ENCODE measurements at places on chromosomes 16 and 17. TPM values are rescaled to one million over a fixed set of nuclear protein-coding genes. Genes with fewer than 3 reads are reported as not detected.

The C16orf54 gene
- total RNA-seq = 259 TPM

The FOXF1 gene
- not detected for total RNA-seq

The PPM1E gene
- total RNA-seq = not detected

The MYO15A gene
- 1.4 TPM for total RNA-seq

The RASD1 gene
- total RNA-seq = 1.4 TPM

The BCL6B gene
- total RNA-seq = not detected

The G6PC1 gene
- not detected for total RNA-seq

The ZNF423 gene
- not detected for total RNA-seq

The KRTAP2-1 gene
- total RNA-seq = not detected

The PITPNM3 gene
- 0.31 TPM for total RNA-seq

The KRTAP3-1 gene
- not detected for total RNA-seq

- peaks cover 5% of the 10 kb centered on the region for H3K27me3 ChIP-seq
- H3K4me3 ChIP-seq = no peak overlapping the region
- no peak overlapping the region for H3K27ac ChIP-seq
- DNase-seq = no peak
Measured at GRCh38 chr17:31820691-31821435, 38.2 kb downstream of the COPRS start.

DNA sequence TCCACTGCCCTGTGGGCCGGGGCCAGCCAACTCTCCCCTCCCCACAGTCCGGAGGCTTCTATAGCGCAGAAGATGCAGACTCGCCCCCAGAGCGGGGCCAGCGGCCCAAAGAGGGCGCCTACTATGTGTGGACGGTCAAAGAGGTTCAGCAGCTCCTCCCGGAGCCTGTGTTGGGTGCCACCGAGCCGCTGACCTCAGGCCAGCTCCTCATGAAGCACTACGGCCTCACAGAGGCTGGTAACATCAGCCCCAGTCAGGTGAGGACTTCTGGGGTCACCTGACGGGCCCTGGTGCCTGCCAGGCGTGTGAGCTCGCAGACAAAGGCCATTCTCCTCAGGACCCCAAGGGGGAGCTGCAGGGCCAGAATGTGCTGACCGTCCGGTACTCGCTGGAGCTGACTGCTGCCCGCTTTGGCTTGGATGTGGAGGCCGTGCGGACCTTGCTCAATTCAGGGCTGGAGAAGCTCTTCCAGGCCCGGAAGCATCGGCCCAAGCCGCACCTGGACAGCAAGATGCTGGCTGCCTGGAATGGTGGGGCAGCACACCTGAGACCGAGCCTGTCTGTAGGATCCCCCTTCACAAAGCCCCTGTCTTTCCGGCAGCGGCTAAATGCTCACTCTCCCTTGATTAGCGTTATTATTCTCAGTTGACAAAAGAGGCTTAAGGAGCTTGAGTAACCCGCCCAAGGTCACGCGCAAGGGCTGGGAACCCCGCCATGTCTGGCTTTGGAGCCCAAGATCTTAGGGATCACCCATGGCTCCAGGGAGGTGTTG, 3.9 kb downstream of the SPATA20 start:
- peaks cover 5% of the 10 kb centered on the region for H3K4me1 ChIP-seq
- peaks cover 2% of the 10 kb centered on the region for H3K36me3 ChIP-seq
- no peak overlapping the region for H3K27ac ChIP-seq
- DNase-seq = no peak
- H3K27me3 ChIP-seq = no peaks in the 10 kb centered on the region

DNA sequence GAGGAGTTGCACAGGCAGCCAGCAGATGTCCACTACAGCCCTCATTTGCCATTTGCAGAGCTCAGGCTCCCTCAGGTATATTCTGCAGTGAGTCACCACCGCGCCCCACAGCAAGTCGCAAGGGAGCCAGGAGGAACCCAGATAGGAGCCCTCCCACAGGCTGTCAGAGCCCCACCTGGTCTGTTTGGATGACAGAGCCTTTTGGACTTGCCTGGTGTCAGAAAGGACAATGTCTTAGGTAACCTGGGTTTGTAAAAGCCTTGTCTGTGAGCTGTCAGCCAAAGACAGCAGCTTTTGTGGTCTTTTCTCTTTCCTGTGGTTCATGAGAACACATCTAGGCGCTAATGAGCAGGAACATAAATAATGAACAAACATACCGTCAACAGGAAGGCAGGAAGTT, 70.9 kb downstream of the GNAO1 start:
- peak overlapping the region; percentile 87 for H3K4me3 ChIP-seq
- peak; percentile 52 for DNase-seq
- no peaks in the 10 kb centered on the region for H3K36me3 ChIP-seq
- H3K27me3 ChIP-seq = no peaks in the 10 kb centered on the region
- H3K4me1 ChIP-seq = peaks cover 42% of the 10 kb centered on the region
- H3K27ac ChIP-seq = peak overlapping the region; percentile 93

DNA sequence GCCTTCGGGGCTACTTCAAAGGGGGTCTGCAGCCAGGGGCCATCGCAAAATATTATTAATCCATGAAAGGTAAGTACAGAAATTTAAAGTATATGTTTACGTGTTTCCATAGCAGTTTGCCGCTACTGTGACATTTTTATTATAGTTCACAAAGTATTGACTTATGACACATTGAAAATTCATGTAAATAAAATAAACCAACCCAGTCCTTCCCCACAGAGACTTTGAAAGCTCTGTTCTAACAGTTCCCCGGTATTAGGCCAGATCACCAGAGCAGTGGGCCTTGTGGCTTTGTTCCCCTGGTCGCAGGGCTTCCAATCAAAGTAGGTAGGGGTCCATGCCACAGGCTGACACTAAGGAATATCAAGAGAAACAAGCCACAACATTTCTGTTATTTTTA, 13.9 kb downstream of the KIAA0753 start:
- H3K4me1 ChIP-seq = peaks cover 19% of the 10 kb centered on the region
- DNase-seq = no peak
- no peak overlapping the region for H3K27ac ChIP-seq
- H3K27me3 ChIP-seq = no peaks in the 10 kb centered on the region
- peaks cover 17% of the 10 kb centered on the region for H3K36me3 ChIP-seq

DNA sequence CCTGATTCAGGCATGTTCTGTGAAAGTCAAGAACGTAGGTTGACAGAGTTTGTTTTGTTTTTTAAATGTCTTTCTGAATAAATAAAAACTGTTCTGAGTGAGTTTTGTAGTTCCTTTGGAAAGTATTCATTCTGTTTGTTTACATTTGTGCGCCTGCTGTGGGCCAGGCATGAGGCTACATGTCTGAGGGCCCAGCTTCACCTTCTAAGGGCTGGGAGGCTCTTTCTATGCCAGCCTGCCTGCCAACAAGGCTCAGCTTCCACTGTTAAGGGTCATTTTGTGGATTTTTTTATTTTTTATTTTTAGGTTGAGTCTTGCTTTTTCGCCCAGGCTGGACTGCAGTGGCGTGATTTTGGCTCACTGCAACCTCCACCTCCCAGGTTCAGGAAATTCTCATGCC, 6.1 kb downstream of the WWOX start:
- no peak overlapping the region for H3K27ac ChIP-seq
- H3K36me3 ChIP-seq = peaks cover 7% of the 10 kb centered on the region
- H3K27me3 ChIP-seq = no peaks in the 10 kb centered on the region
- peaks cover 11% of the 10 kb centered on the region for H3K4me1 ChIP-seq

GRCh38 chr16:68728523-68728922, 8.6 kb upstream of the CDH1 start:
- H3K27me3 ChIP-seq = peaks cover 12% of the 10 kb centered on the region
- H3K36me3 ChIP-seq = no peaks in the 10 kb centered on the region
- DNase-seq = no peak
- no peak overlapping the region for H3K27ac ChIP-seq
- no peak overlapping the region for H3K4me3 ChIP-seq

DNA sequence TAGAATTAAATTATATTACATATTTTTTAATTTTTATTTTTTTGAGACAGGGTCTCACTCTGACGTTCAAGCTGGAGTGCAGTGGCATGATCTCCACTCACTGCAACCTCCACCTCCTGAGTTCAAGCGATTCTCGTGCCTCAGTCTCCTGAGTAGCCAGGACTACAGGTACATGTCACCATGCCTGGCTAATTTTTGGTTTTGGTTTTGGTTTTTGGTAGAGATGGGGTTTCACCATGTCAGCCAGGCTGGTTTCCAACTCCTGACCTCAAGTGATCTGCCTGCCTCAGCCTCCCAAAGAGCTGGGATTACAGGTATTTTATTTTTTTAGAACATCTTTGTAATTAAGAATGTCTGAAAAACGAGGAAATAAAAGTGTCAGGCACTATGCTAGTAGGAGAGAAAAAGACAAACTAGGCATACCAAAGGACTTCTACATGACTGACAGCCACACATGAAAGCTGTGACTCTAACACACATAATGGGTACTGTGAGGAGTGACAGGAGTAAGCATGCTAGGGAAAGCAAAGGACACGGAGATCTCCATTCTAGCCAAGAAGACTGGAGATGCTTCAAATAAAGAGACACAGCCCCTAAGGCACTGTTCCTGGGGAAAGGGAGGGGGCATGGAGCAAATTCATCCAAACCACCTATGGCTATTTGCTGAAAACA, 7.3 kb downstream of the GNA13 start:
- H3K36me3 ChIP-seq = peaks cover 12% of the 10 kb centered on the region
- no peaks in the 10 kb centered on the region for H3K27me3 ChIP-seq
- peak overlapping the region; percentile 94 for H3K27ac ChIP-seq
- H3K4me3 ChIP-seq = peak overlapping the region; percentile 10

- peaks cover 34% of the 10 kb centered on the region for H3K27me3 ChIP-seq
- no peaks in the 10 kb centered on the region for H3K36me3 ChIP-seq
- DNase-seq = no peak
- no peaks in the 10 kb centered on the region for H3K4me1 ChIP-seq
- H3K4me3 ChIP-seq = no peak overlapping the region
- H3K27ac ChIP-seq = no peak overlapping the region
Measured at GRCh38 chr17:43864161-43864984, 17.4 kb downstream of the CD300LG start.

- no peaks in the 10 kb centered on the region for H3K36me3 ChIP-seq
- no peak overlapping the region for H3K27ac ChIP-seq
- peaks cover 10% of the 10 kb centered on the region for H3K27me3 ChIP-seq
- no peak overlapping the region for H3K4me3 ChIP-seq
- DNase-seq = no peak
- no peaks in the 10 kb centered on the region for H3K4me1 ChIP-seq
Measured at GRCh38 chr16:20933589-20933988, 33.0 kb downstream of the LYRM1 start.

GRCh38 chr17:13114601-13115031, 96.8 kb upstream of the ELAC2 start:
- H3K4me3 ChIP-seq = no peak overlapping the region
- no peaks in the 10 kb centered on the region for H3K4me1 ChIP-seq
- H3K36me3 ChIP-seq = no peaks in the 10 kb centered on the region

DNA sequence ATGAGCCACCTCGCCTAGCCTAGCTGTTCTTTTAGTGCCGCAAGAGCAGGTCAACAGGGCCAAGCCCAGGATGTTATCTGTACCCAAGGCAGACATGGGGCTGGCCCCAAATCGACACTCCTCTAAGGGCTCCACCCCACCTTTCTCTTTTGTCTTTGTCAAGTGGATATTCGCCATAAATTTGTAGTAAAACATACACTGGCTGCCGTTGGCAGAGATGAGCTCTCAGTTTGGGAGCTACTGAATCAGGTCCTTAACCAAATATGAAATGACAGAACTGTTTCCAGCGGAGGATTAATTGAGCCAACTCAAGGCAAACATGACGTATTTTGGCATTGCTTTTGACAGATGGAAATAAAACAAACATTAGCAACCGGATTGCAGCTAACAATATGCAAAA, 556.9 kb upstream of the CDH5 start:
- H3K36me3 ChIP-seq = no peaks in the 10 kb centered on the region
- DNase-seq = no peak
- H3K27me3 ChIP-seq = no peaks in the 10 kb centered on the region
- H3K4me1 ChIP-seq = no peaks in the 10 kb centered on the region
- no peak overlapping the region for H3K4me3 ChIP-seq
- no peak overlapping the region for H3K27ac ChIP-seq

DNA sequence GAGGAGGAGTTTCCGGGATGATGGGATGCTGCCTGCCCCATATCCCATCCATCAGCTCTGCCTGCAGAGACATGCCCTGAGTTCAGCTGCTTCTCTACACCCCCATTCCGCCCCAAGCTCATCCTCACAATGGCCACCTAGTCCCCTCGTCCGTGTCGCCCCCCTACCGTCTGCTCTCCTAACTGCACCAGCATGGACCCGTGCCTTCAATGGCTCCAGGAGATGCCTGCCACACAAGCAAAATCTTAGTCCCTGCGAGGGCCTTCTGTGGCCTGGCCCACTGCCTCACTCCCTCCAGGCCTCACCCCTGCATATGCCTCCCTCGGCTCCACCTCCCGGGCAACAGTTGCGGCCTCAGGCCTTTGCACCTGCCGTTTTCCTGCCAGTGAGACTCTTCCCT, 1.8 kb upstream of the TELO2 start:
- H3K4me1 ChIP-seq = peaks cover 9% of the 10 kb centered on the region
- H3K4me3 ChIP-seq = no peak overlapping the region
- DNase-seq = no peak
- H3K27ac ChIP-seq = no peak overlapping the region

- no peak overlapping the region for H3K4me3 ChIP-seq
- peaks cover 2% of the 10 kb centered on the region for H3K36me3 ChIP-seq
- no peak overlapping the region for H3K27ac ChIP-seq
- H3K27me3 ChIP-seq = peaks cover 4% of the 10 kb centered on the region
Measured at GRCh38 chr16:83940630-83941378, 12.2 kb upstream of the OSGIN1 start.

- DNase-seq = no peak
- no peaks in the 10 kb centered on the region for H3K27me3 ChIP-seq
- no peak overlapping the region for H3K27ac ChIP-seq
Measured at GRCh38 chr17:31113939-31114338, 19.2 kb downstream of the NF1 start.

DNA sequence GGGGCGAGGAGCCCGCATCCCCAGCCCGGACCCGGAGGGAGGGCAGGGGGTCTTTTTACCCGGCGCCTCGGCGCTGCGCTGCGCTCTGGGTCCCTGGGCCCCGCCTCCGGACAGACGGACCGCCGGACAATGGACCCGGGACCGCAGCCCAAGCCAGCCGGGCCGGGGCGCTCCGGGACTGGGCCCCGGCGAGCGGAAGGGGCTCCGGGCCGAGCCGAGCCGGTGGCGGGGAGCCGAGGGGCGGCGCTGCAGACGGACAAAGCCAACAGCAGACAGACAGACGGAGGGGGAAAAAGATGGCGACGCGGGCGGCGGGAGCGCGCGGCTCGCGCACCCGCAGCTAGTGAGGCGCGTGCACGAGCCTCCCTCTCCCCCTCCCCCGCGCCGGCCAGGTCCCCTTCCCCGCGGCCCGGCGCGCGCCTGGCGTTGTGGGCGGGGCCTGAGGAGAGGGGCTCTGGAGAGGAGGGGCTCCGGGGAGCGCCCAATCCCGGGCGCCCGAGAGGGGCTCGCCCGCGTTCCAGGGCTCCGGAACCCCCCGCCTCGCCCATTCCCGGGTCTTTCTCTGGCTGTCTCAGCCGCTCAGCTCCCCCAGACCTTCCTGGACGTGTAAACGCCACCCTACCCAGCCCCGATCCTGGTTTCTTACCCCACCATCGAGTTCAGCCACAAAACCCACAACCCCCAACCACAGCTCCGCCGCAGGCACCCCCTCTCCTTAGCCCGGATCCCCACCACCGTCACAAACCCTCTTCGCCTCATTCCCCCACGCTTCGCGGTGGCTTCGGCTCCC, at the start of gene ZNF821:
Gene ZNF821 (minus strand): TSS at position 334 of the 790 bp plus-strand sequence. CDS start 4,236 bp downstream, outside the sequence.
- H3K27me3 ChIP-seq = no peaks in the 10 kb centered on the region
- H3K4me3 ChIP-seq = peak within 1 kb of the TSS; percentile 99
- peaks cover 46% of the 10 kb centered on the region for H3K4me1 ChIP-seq
- DNase-seq = peak; percentile 69
- peaks cover 8% of the 10 kb centered on the region for H3K36me3 ChIP-seq
